ENCODE measurements at places on chromosomes 11 and 22.

DNA sequence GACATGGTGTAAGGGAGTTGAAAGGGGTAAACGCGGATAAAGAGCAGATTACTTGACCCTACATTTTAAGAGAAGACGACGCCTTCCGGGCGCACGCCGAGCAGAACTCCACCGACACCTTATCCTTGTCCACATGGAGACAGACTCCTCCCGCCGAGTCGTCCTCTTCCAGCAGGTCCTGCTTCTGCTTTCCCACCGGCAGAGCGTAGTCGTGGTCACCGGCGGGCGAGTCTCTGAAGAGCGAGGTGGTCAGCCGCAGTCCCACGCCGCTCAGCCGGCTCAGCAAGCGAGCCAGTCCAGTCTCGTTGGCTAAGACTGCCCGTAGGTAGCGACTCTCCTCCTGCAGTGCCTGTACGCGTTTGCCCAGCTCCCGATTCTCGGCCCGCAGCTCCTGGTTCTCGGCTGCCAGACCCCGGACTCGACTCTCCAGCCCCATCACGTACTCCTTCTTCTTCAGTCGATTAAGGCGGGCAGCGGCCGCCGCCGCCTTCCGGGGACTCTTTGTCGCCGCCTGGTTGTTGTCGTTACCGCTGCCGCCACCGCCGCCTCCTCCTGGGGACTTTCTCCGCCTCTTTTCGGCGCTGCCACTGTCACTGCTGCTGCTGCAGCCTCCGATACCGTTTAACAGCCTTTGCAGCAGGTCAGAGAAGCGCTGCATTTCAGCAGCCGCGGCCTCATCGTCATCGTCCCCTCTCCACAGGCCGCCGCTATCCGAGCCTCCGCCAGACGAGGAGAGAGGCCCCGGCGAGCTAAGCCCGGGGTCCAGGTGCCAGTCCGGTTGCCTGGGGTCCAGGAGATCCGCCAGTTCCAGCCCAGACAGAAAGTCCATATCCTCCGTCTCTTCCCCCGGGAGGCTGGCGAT is 945 bp downstream of the CREBZF start:
- no peak for DNase-seq

- no peak for DNase-seq
These were observed 26.1 kb downstream of the MADD start for GRCh38 chr11:47296045-47296444.

GRCh38 chr11:35689081-35689996 is 26.8 kb downstream of the TRIM44 start:
- DNase-seq: no peak

DNA sequence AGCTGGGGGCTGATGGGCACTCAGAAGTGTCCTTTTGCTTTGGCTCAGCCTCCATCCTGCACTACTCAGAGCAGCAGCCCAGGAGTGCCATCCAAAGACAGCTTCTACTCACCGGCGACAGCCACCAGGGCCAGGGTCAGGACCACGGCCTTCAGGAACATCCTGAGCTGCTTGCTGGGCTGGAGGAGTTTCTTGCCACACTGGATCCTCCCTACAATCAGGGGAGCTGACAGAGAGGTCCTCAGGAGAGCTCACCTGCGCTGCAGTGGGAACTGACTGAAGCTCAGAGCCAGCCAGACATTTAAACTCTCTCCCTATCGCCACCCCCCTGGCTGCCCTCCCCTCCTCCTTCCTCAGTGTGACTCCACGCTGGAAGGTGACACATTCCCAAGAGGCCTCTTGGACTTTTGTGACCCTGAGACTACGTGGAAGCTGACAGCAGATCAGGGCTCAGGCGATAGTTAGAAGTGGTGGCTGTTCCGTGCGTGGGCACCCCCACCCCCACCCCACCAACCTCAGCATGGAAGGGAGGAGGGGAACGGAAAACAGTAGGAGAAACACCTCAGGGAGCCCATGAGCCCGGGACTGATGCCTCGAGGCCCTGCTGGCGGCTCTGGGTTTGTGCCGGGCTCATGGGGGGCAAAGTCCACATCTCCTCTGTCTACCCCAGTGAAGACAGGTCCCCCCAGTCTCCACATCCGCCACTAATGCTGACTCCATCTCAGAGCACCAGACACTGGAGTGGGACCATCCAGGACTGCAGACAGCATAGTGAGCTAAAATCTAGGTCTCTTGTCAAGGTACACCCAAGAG is at the start of gene APOA4:
TSS of gene APOA4 (minus strand) at position 274 of the 813 bp plus-strand sequence. CDS start at position 161, 113 bp downstream.
- no peak for DNase-seq

- no peak for DNase-seq
These were observed 44.7 kb downstream of the SNX19 start for GRCh38 chr11:130871616-130872015.

GRCh38 chr22:22195265-22196017 is 49.1 kb upstream of the VPREB1 start:
- no peak for DNase-seq

DNA sequence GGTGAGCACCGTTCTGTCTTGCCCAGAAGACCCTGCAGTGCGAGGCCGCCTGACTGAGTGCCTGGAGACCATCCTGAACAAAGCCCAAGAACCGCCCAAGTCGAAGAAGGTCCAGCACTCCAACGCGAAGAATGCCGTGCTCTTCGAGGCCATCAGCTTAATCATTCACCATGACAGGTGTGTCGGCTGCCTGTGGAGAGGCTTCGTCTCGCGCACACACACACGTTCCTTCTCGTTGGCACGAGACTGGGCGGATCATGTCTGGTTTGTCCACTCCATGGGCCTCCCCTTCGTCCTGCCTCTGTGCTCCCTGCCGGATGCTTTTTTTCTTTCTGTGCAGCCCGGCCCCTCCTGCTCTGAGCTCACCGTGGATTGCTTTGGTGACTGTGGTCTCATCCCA is 51.1 kb downstream of the MUC6 start:
- DNase-seq: no peak

- DNase-seq: no peak
These were observed 223.9 kb upstream of the FOLH1 start for GRCh38 chr11:49432242-49432848.

DNA sequence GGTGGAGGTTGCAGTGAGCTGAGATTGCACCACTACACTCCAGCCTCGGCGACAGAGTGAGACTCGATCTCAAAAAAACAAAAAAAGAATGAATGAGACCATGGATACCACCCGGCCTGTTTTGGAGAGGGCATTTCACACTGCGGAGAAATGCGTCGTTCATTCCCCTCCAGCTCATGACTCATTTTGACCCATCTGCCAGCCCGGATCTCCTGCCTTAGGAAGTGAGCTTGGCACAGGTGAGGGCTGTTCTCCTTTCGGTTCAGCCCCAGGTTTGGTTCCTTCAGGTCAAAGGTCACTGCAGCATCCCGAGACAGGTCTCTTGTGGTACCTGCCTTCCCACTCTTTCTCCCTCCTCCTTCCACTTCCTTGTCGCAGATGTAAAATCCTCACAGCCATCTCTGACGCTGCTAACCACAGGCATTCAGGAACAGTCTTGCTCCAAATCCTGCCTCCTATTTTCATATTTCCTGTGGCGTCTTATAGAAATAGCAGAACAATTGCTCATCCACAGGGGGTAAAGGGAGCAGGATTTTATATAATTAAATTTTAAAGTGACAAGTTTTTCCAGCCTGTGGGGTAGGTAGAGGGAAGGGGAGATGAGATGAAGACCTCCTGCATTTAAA is 517.9 kb downstream of the NTM start:
- peak; percentile 85 for DNase-seq

- DNase-seq: peak; percentile 63
These were observed 52.7 kb upstream of the CCND1 start for GRCh38 chr11:69588270-69588669.

All from AG09309 (cell line).